ENCODE measurements at places on chromosomes 7 and 10. TPM values are rescaled to one million over a fixed set of nuclear protein-coding genes. Genes with fewer than 3 reads are reported as not detected.

Gene ZNF727
- not detected for total RNA-seq

Gene VWA2
- total RNA-seq = not detected

Gene SLC13A1
- not detected for total RNA-seq

Gene AMZ1
- not detected for total RNA-seq

Gene WNT16
- not detected for total RNA-seq

Gene UPK3BL2
- total RNA-seq = 43.5 TPM

Gene IFIT2
- 0.85 TPM for total RNA-seq

Gene FBXO24
- total RNA-seq = not detected

Gene TRIM50
- total RNA-seq = not detected

Gene HOXA6
- 15.3 TPM for total RNA-seq

Gene MORN4
- total RNA-seq = 2.3 TPM

- no peaks in the 10 kb centered on the region for H3K4me1 ChIP-seq
- no peak overlapping the region for H3K27ac ChIP-seq
- no peaks in the 10 kb centered on the region for H3K27me3 ChIP-seq
- H3K4me3 ChIP-seq = no peak overlapping the region
- DNase-seq = no peak
Measured at GRCh38 chr10:78744491-78745090, 324.2 kb upstream of the ZMIZ1 start.

- DNase-seq = no peak
- H3K27ac ChIP-seq = no peak overlapping the region
- H3K4me1 ChIP-seq = no peaks in the 10 kb centered on the region
Measured at GRCh38 chr10:83083831-83084230, 1055.5 kb upstream of the GHITM start.

DNA sequence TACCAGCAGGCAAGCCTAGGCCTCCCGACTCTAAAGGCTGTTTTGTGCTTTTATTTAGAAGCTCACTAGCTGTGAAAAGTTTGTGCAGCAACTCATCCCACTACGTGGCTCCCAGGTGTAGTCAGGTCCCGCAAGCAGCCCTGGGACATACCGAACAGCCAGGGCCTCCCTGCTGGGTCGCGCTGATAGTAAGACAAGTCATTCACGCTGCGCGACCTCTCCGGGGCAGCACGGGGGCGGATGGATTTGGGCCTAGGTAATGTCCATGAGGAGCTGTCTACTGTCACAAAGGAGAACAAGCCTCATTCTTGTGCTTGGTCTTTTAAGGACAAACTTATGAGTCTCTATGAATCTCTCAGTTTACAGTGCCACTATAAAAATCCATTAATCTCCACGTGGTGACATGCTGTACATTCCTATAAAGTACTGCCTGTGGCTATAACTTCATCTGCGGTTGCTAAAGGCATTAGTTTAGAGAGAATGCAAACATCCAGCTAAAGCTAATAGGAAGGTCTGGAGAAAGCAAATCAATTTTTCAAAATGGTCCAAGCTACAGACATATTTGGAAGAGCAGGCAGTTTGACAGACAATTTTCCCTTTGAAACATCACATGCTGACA lies 546.8 kb downstream of the PHTF2 start:
- DNase-seq = no peak
- H3K27ac ChIP-seq = no peak overlapping the region
- H3K4me3 ChIP-seq = no peak overlapping the region

DNA sequence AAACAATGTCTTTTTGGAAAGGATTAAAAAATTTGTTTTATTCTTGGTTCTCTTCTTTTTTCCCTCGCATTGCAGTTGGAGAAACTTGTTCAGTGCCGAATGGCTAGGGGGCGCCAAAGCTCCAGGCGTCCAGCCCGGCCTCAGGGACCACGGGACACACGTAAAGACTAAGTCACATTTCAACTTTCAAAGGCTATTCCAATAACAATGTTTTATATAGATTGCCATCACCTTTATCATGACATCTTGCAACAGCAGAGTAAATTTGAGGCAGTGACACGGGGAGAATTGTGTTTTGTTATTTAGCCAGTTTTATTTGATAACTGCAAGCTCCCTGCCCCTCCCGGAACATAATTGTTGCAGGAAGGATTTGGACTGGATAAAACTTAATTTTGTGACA lies 2.2 kb upstream of the IGFBP3 start:
- no peaks in the 10 kb centered on the region for H3K4me1 ChIP-seq
- H3K4me3 ChIP-seq = peak overlapping the region; percentile 18
- peak; percentile 82 for DNase-seq
- H3K36me3 ChIP-seq = no peaks in the 10 kb centered on the region

GRCh38 chr7:39946693-39947092 lies 3.4 kb upstream of the CDK13 start:
- H3K27ac ChIP-seq = no peak overlapping the region
- peaks cover 10% of the 10 kb centered on the region for H3K4me1 ChIP-seq
- DNase-seq = no peak
- H3K4me3 ChIP-seq = no peak overlapping the region

GRCh38 chr7:139682136-139683013 lies 95.4 kb downstream of the HIPK2 start:
- peaks cover 47% of the 10 kb centered on the region for H3K4me1 ChIP-seq
- peak overlapping the region; percentile 93 for H3K27ac ChIP-seq
- DNase-seq = no peak
- H3K4me3 ChIP-seq = no peak overlapping the region

DNA sequence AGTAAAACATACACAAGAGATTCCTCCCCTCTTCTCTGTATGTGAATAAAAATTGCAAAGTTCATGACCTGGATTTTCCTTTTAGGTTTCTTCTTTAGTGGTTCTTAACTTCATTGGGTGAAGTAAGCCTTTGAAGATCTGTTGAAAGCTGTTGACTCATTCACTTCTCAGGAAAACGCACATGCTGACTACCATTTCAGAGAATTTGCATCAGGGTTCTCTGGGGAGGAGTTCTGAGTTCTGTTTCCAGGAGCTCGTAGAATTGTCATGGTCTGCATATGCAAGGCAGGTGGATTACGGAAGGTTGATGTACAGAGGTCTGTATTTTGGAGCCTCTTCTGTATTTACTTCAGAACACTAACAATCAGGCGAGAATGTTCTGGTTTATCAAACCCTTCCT lies 962 bp upstream of the SLC26A4 start:
- no peak overlapping the region for H3K27ac ChIP-seq
- H3K4me1 ChIP-seq = peaks cover 10% of the 10 kb centered on the region
- no peak overlapping the region for H3K4me3 ChIP-seq

GRCh38 chr7:115070311-115070710 lies 148.4 kb downstream of the MDFIC start:
- no peaks in the 10 kb centered on the region for H3K4me1 ChIP-seq
- no peak overlapping the region for H3K27ac ChIP-seq
- H3K4me3 ChIP-seq = no peak overlapping the region
- no peak for DNase-seq

GRCh38 chr7:137992550-137993394 lies 9.1 kb downstream of the CREB3L2 start:
- no peaks in the 10 kb centered on the region for H3K36me3 ChIP-seq
- H3K4me1 ChIP-seq = peaks cover 37% of the 10 kb centered on the region
- DNase-seq = peak; percentile 83
- H3K27ac ChIP-seq = peak overlapping the region; percentile 83
- peak overlapping the region; percentile 35 for H3K4me3 ChIP-seq

DNA sequence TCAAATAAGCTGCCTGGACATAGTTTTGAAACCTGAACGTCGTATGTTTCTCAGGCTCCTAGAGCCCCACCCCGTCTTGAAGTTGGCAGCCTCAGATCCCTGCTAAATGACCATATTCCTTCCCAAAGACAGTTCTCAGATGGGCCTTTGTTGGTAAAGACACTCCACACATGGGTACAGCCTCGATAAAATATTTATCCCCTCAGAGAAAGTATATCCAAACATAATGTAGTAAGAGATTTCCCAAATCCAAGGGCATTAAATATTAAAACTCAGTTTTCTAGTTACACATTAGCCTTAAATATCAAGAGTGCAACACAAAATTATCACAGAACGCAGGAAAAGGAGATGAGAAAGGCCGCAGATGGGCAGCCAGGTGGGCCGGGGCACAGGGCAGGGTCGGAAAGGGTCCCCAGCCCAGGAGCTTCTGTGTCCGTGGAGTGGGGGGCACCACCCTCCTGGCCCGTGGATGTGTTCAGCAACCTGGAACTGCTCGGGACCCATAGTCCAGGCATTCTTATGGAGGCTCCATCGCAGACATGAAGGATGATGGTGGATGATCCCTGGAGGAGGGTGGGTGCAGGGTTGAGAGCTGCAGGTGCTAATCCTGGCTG lies 1.5 kb upstream of the CFAP46 start:
- H3K27me3 ChIP-seq = peaks cover 8% of the 10 kb centered on the region
- no peaks in the 10 kb centered on the region for H3K36me3 ChIP-seq
- no peak for DNase-seq

DNA sequence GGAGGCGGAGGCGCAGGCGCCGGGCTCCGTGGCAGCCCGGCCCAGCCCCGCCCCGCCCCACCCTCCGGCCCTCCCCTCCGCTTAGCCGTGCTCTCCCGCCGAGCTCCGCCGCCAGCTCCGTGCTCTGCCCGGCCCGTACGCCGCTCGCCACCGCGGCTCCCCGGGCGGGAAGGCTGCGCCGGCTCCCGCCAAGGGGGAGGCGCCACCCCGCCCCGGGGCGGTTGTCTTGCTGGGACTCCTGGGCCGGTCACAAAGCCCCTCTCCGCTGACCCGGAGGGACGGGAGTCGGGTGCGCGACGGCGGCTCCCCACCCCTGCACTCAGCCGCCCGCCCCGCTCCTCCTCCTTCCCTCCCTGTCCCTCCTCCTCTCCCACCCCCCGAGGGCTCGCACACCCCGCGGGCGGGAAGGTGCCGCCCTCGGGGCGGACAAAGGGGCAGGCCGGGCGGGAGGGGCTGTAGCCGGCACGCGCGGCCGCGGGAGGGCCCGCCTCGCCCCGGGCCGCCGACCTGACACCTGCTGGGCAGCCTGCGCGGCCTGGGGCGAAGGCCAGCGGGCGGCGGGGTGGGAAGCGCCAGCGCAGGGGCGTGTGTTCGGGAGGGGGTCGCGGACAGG lies 11.5 kb upstream of the SP8 start:
- no peaks in the 10 kb centered on the region for H3K36me3 ChIP-seq
- no peak for DNase-seq
- peaks cover 26% of the 10 kb centered on the region for H3K27me3 ChIP-seq
- H3K4me1 ChIP-seq = peaks cover 10% of the 10 kb centered on the region
- peak overlapping the region; percentile 64 for H3K4me3 ChIP-seq

DNA sequence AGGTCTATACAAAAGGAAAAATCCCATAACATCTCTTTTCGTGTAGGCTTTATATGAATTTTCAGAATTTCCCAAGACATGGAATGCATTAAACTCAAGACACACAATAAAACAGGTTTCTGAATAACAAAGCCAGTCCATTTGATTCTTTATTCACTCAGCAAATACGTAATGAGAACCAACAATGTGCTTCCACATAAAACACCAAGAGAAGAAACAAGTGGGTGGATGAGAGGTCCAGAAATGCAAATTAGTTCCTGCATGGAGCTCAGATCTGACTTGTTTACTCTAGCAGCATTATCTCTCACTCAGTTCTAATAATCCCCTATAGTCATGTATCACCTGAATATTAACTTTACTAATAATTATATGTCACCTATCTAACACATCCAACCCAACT lies 249.5 kb downstream of the LRRTM3 start:
- no peak overlapping the region for H3K27ac ChIP-seq
- H3K4me3 ChIP-seq = no peak overlapping the region
- no peaks in the 10 kb centered on the region for H3K27me3 ChIP-seq
- no peaks in the 10 kb centered on the region for H3K36me3 ChIP-seq
- no peak for DNase-seq

GRCh38 chr7:2650451-2650850 lies 18.7 kb downstream of the TTYH3 start:
- H3K4me1 ChIP-seq = no peaks in the 10 kb centered on the region
- no peak overlapping the region for H3K27ac ChIP-seq
- H3K36me3 ChIP-seq = peaks cover 50% of the 10 kb centered on the region
- H3K4me3 ChIP-seq = no peak overlapping the region
- DNase-seq = no peak

- H3K36me3 ChIP-seq = peaks cover 9% of the 10 kb centered on the region
- no peaks in the 10 kb centered on the region for H3K27me3 ChIP-seq
- H3K4me1 ChIP-seq = no peaks in the 10 kb centered on the region
- DNase-seq = no peak
Measured at GRCh38 chr10:15267496-15267895, 99.0 kb upstream of the NMT2 start.

DNA sequence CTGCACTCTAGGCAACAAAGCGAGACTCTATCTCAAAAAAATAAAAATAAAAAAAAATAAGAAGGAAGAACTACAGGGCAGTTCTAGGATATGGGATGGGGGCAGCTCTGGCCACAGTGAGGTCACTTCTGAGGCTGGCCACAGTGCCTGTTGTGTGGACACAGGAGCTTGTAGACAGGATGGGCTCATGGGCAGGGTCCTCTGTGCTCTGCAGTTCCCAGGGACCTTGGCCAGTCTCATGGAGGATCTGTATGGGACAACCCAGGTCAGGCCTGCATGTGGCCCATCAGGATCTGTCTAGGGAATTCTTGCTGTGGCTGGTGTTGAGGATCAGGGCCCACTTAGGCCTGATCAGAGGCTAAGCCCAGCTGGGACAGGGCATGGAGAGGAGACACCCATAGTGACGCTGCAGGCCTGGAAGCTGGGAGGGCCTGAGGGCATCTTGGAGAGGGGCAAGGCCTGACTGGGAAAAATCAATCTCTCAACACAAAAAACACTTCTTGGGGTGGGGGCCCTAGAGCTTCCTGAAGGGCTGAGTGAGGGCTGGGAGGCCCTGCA lies 19.4 kb upstream of the PAX2 start:
- peaks cover 17% of the 10 kb centered on the region for H3K4me1 ChIP-seq
- no peak overlapping the region for H3K4me3 ChIP-seq
- no peaks in the 10 kb centered on the region for H3K36me3 ChIP-seq

DNA sequence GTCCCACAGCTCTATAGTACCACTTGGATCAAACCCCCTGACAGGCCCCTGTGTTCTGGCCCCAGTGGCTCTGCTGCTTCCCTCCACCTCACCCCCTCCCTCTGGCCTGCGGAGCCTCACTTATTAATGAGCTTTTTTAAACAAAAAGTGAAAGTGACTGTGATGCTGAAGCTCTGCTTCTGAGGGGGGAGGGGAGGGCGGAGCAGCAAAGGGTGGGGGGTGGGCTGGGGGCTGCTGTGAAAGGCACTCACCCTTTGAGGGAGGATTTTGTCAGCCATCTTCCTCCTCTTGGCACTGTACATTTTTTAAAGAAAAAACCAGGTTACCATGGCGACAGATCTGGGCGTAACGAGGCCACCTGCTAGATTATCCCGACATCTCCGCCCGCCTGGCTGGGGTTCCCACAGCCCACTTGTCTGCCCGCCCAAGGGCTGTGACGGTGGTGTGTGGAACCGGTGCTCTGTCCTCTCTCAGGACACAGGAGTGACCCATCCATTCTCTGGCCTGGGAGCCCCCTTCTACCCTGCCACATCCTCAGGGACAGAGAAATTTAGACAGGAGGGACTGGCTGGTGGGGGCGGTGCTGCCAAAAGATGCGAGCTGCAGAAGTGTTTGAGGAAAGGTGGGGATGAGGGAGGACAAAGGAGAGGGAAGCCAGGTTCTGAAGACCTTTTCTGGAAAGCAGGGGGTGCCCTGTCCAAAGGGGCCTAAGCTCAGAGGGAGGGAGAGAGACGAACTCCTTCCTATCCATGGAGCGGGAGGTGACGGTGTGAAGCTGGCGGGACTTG lies 4.9 kb downstream of the SMARCD3 start:
- H3K36me3 ChIP-seq = peaks cover 31% of the 10 kb centered on the region
- H3K4me3 ChIP-seq = no peak overlapping the region
- peak overlapping the region; percentile 37 for H3K27ac ChIP-seq
- peaks cover 33% of the 10 kb centered on the region for H3K4me1 ChIP-seq
- no peak for DNase-seq
- H3K27me3 ChIP-seq = no peaks in the 10 kb centered on the region

Data from ascending aorta (tissue), 2 donors.